ENCODE measurements at places on chromosomes 2 and 18.

GRCh38 chr2:220663065-220663464 lies 909.0 kb downstream of the EPHA4 start:
- no peak for DNase-seq

GRCh38 chr2:199882667-199883066 lies 28.4 kb upstream of the C2orf69 start:
- no peak for DNase-seq

- DNase-seq: no peak
Observed at GRCh38 chr18:34872066-34872465, 162.0 kb downstream of the DTNA start.

DNA sequence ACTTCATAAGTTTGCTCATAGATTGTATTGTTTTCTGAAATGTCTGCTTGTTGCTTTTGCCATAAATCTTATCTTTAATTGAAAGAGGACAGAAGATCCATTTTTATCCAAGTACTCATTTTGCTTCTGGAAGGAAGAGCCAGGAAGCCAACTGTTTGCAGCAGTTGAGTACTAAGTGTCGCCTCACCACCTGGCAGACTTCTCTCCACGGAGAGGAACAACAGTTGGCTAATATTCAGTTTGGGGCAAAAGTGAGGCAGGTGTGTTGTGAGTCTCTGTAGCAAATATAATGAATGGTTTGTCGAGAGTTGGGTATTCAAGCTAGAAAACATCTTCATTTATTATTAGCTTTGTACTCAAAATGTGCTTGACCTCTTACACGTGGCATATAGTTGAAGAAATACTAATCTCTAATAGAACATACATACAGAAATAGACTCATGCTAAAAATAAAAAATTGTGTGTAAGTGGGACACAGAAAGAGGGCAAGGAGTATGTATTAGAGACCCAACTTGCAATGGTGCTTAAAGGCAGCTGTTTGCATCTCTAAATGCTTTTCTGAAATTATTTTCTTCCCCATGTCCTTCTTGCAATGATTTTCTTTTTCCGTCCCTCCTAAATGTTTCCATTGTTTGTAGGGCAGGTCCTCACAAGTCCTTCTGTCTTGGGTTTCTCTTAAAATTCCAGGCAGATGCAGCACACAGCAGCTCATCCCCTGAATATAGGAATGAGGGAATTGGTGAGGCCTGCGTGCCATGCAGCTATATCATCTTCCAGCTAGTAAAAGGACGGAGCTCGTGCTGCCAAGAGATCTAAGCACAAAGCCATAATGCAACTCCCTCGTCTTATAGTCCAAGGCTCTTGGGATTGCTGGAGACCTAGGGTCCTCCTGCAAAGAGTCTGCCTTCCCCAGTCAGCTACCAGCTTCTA lies 44.8 kb upstream of the MAP3K20 start:
- no peak for DNase-seq

- DNase-seq: no peak
Observed at GRCh38 chr2:240600451-240600961, 14.0 kb downstream of the CAPN10 start.

DNA sequence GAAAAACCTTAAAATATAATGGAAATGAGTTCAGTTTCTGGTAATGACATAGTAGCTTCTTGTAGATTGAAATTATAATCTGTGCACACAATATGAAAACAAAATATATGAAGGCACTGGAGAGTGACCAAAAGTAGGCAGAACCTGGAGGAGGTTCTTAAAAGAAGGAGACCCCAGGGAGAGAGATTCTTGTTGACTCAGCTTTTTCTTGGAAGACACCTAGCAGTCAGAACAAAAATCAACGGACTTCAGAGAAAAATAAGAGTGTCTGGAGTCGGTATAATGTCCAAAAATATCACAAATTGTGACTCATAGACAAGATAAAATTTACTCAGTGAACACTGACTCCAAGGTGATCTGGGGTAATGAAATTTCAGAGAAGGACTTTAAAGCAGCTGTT lies 286.5 kb downstream of the CCDC178 start:
- DNase-seq: no peak

- DNase-seq: peak; percentile 90
Observed at GRCh38 chr2:217065695-217066405, 206.0 kb upstream of the TNP1 start.

DNA sequence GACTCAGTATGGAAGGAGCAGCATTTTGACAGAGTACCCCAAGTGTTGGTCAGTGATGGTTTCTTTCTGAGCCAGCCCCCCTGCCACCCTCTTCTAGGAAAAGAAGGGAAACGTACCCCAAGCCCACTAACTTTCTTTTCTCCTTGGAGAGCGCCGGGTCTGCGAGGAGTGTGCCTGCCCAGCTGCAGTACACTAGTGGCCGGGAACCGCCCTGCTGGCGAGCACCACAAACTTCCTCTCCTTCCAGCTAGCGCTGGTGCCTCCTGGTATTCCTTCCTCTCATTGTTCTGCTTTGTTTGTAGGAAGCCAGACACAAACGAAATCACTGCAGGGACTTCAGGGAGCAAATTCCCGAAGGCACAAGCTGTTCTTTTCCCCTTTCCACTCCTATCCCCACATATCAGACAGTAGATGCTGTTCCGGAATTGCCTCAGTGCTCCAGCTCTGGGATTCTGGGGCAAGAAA lies 1.8 kb downstream of the CCDC85A start:
- DNase-seq: peak; percentile 57

- DNase-seq: no peak
Observed at GRCh38 chr2:233822781-233823730, 31.3 kb downstream of the HJURP start.

GRCh38 chr2:190792956-190793888 lies 87.4 kb upstream of the GLS start:
- DNase-seq: no peak

DNA sequence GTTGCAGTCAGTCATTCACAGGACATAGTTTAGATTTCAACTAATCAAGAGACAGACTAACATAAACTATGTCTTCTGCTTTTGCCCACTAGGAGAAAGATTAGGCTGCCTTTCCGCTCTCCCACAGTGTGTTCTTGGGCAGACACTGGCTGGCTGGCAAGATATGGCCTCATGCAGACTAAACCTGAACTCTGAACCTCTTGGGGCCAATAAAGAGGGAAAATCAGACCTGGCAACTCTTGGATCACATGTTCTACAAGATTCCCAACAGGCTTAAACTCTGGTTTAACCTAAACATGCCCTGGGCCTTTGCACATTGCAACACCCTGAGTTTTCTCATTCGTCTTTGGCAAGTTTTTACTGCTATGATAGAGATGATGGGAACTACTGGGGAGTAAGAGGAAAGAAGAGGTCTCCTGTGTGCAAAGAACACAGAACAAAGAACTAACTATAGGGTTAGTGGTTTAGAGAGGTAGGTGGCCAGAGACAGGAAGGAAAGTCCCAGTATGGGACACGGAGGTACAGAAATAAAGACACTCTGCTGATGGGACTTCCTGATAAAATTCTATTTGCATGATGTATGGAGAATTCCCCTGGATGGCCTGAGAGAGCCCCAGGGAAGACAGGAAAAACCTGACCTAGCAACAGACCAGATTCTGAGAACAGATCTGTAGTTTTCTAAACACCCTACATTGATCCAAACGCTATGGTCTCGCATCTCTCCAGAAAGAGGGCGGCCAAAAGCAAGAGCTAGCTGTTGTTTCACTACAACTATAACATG lies 2.0 kb upstream of the ATRAID start:
- no peak for DNase-seq

DNA sequence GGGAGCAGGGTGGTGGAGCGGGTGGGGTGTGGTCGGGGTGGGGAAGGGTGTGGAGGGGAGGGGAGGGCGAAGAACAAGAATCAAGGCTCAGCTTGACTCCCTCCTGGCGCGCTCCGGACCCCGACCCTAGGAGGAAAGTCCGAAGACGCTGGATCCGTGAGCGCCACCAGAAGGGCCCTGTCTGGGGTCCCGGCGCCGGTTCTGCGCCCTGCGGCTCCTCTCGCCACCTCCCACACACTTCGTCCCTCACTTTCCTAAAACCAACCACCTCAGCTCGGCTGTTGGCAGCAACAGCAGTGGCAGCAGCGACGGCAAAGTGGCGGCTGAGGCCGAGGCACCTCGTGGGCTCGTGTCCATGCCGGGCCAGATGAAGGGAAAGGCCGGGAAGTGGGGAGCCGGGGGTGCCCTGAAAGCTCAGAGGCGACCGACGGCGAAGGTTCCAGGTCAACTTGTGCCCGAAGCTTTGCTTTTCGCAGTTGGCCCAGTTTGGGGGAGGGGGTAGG lies 2.1 kb downstream of the KLHL14 start:
- no peak for DNase-seq

- no peak for DNase-seq
Observed at GRCh38 chr2:98170076-98170475, 83.1 kb downstream of the VWA3B start.

- no peak for DNase-seq
Observed at GRCh38 chr2:239654266-239654665, 253.4 kb upstream of the HDAC4 start.

- no peak for DNase-seq
Observed at GRCh38 chr2:10549195-10549594, 101.1 kb upstream of the ODC1 start.
